ENCODE measurements at places on chromosomes 2 and 18.

DNA sequence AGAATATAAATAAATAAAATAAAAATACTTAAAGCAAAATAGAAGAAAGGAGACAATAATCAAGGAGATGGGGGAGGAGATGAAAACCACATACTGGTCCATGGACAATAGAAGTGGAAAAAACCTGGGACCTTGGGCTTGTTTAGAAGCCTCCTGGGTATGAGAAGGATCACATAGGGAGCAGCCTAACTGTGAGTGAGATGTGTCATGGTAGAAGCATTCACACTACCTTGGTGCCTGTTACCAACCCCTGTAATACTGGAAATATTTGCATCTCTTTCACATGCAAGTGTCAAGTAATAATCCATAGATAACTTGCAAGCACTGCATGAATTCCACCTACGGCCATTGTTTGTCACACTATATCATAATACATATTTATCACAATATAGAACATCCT is 23.2 kb upstream of the RNF103 start:
- no peak for DNase-seq

DNA sequence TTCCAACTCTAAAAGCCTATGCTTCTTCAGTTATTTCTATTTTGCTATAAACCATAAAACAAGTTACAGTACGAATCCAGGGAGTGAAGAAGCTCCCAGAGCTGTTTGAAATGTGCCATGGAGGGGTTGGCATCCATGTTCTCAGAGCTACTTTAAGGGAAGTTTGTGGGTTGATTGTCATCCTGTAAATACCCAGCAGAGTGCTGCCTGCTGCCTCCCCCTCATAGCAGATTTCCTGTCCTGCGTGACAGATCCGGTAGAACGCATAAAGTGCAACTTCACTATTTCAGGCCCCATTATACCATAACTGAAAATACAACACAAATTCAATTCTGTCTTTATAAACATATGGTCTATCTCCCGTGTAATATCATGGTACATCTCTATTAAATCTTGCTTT is 114.4 kb downstream of the CTNNA2 start:
- DNase-seq = no peak

- peak; percentile 82 for DNase-seq
Measured at GRCh38 chr2:160209516-160209856, 9.4 kb upstream of the ITGB6 start.

GRCh38 chr2:5479265-5479928 is 212.8 kb upstream of the SOX11 start:
- no peak for DNase-seq

- DNase-seq = no peak
Measured at GRCh38 chr2:223537651-223538601, 64.2 kb downstream of the SCG2 start.

DNA sequence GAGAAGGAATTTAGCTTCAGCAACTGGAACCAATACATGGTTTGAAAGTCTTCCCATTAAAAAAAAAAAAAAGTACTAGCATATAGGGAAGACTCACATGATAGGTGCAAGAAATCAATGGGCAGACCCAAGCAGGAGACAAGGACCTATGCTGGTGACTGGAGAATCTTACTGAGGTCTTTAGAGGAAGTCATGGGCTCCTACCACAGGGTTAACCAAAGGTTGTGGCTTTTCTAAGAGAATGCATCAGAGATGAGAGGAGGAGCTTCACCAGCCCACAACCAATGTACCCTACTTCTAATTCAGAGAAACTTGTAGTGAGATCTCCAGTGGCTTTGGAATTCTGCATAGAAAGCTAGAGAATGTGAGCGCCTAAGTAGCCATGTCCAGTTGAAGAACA is 207.4 kb downstream of the NCKAP5 start:
- DNase-seq = no peak

GRCh38 chr2:108128249-108128648 is 111.5 kb upstream of the SULT1C3 start:
- no peak for DNase-seq

- DNase-seq = no peak
Measured at GRCh38 chr2:143499061-143499460, 369.8 kb downstream of the ARHGAP15 start.

- no peak for DNase-seq
Measured at GRCh38 chr2:141522702-141523101, 608.1 kb downstream of the LRP1B start.

GRCh38 chr18:52160636-52161035 is 179.4 kb upstream of the DCC start:
- peak; percentile 68 for DNase-seq

GRCh38 chr2:119586085-119586484 is 41.8 kb downstream of the CFAP221 start:
- DNase-seq = no peak

- DNase-seq = no peak
Measured at GRCh38 chr18:37402735-37403099, 162.9 kb downstream of the CELF4 start.

DNA sequence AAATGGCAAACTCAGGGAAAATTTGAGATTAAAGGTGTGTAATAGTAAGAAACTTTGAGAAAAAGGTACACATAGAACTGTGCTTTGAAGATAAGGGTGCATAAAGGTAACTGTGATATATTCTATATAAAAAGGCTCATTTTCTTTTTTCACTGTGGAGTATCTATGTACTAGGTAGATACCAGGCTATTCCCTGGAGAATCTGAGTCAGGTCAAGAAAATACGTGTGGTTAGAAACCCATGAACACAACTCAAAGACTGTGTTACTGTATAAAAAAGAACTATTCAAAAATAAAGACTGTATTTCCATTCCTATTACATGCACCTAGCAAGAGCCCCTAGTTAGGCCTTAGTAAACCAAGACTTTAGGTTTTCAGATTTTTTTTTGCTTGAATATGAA is 100.1 kb upstream of the GRB14 start:
- no peak for DNase-seq

GRCh38 chr2:225779829-225780228 is 380.3 kb downstream of the NYAP2 start:
- DNase-seq = no peak
